ENCODE measurements at places on chromosomes 3 and 15.

DNA sequence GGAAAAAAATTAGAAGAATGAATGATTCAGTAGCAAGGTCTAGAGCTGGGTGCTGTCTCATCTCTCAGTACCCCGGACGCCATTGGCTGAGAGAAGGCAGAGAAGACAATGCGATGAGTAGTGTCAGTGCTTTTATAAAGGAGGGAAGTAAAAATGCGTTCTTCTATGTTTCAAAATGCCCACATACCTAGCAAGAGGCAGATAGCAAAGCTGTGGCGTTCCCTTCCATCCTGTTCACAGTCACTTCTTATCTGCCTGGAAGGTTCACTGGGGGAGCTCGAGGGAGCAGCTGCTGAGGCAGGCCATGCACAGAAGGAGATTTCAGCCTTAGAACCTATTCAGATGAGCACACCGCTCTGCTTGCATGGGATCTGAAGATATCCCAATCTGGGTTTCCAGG, 234.0 kb downstream of the RPLP1 start:
- DNase-seq = no peak

DNA sequence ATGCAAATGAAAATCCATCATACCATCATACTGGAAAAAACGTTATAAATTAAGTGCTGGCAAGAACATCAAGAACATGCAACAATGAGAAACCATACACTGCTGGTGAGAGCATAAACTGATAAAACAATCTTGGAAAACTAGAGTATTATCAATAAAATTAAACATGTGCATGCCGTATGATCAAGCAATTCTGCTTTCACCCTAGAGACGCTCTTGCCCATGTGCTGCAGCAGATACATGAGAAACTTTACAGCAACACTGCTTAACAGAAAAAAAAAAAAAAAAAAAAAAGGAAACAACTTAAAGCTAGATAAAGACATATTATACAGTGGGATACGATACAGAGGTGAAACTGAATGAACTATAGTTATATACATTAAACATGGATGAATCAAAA, 21.8 kb downstream of the SPG11 start:
- no peak for DNase-seq

- DNase-seq = no peak
Measured at GRCh38 chr3:114659109-114660061, 365.6 kb downstream of the TIGIT start.

DNA sequence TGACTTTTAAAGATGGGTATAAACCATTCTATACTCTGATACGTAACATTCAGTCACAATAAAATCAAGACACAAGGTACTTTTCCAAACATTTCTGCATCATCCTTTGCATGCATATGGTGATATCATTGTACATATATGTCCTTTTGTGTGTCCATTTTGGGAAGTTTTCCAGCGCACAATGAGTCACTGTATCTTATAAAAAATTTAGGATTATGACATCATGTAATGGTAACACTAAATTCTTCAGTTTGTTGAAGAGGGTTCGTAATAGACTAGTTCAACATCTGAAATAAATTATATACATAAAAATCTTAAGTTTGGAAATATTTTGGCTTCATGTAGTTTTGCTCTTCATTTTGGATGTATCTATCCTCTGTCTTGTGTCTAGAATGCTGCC, 480.9 kb downstream of the ROBO1 start:
- DNase-seq = no peak

GRCh38 chr3:169054471-169054870, 609.0 kb downstream of the MECOM start:
- no peak for DNase-seq

GRCh38 chr3:186167646-186168395, 58.9 kb upstream of the ETV5 start:
- DNase-seq = no peak

GRCh38 chr15:43922021-43922420, 95.2 kb downstream of the WDR76 start:
- no peak for DNase-seq

GRCh38 chr3:1164101-1164500, 71.3 kb downstream of the CNTN6 start:
- no peak for DNase-seq

- no peak for DNase-seq
Measured at GRCh38 chr3:139548801-139549200, 9.3 kb upstream of the RBP1 start.

GRCh38 chr3:55327131-55327920, 159.8 kb downstream of the WNT5A start:
- DNase-seq = no peak

DNA sequence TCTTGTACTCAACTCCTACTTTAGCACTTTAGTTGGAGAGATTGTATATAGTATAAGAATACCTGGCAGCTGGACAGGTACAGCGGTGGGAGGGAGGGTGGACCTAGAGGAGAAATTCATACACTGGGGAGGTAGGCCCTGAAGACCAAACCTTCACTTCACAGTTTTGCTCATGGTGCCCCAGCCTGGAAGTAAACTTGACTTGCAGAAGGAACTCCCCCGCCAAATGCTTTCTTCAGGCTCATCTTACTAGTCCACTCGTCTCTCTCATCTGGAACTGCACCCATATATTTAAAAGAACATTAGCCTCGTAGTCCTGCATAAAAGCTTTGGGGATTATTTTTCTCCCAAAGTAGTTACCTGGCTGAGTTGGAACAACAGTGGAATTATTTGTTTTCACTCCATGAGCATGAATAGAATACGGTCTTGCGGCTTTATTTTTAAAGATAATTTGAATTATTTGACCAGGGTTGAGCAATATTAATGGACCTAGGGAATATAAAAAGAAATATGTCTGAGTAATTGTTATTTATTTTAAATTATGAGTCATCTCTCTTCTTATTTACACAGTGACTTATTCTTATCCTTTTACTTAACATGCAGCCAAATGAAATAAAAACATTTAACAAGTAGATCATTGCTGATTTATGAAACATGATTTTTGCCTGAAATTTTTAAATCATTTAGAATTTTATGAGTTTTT, 25.5 kb upstream of the CP start:
- DNase-seq = no peak

DNA sequence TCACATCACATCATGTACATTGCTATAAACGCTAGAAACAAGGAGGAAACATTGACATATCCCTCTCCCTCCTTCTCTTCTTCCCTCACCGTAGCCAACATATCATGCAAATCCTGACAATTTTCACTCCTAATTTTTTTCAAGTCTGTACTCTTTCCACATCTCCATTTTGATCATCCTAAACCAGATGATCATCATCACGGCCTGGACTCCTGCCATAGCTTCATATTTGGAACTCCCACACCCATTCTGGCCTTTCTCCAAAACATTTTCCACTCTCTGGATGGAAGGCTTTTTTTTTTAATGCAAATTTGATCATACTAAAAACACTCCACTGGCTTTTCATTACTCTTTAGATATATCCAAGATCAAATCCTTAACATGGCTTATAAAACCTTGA, 248.0 kb upstream of the CNTN3 start:
- no peak for DNase-seq

DNA sequence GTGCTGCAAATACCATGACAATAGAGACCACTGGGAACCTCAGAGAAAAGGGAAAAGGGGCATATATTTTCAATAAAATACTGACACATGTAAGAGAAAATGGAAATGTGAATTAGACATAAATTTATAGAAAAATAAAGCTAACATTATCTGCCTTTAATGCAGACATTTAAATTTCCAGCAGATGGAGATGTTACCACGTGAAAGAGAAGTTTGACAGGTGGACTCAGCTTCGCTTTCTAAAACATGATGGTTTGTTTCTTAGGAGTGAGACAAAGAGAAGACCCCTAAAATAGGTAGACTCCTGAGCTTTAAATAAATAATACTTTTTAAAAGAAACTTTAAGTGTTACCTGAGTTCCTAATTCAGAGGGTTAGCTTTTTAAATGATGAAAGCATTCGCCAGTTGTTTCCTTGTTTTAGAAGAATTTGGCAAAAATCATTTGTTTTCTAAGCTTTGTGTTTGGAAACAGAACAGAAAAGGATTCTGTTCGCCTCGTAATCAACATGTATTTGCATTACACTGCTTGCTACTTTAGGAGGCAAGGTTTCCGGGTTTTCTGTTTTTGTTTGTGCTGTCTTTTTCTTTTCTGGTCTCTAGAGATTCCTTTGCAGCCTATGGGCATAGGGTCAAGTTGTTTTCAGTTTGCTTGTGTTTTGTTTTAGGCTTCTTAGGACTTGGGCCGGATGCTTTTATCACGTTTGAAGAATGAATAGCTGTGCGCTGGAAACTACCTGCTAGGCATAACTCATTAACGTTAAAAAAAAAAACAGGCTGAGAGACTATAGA, 271.4 kb downstream of the THSD4 start:
- DNase-seq = no peak

GRCh38 chr3:178856804-178857203, 214.8 kb downstream of the ZMAT3 start:
- DNase-seq = no peak

DNA sequence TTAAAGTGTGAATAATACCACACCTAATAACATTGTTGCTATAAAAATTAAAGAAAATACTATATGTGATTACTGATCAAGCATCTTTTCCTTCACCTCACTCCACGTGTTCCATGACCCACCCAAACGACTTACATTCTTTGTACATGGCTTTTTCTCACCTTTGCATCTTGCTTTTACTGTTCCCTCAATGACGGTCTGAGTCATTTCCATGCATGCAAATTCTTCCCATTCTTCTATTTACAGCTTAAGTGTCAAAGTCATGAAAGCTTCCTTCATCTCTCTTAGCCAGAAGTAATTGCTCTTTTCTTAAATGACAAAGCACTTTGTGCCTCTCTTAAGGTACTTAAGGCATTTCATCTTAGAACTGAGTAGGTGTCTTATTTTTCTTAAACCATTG, 64.0 kb downstream of the GREM1 start:
- no peak for DNase-seq

DNA sequence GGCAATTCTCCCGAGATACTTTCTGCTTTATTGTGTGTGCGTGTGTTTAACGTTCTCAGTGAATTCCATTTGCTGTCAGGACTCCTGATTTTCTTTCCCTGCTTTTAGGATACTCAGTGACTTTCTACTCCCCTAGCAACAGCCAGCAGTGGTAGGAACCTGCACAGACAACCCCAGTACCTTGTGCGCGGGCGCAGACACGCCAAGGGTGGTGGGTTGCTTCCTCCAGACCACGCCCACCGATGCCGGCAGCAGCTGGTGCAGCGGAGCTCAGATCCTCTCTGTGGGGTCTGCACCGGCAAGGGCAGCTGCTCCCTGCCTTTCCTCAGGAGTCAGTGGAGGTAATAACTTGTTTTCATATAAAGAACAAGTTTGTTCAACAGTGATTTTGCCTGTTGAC, 225.1 kb upstream of the NDN start:
- DNase-seq = no peak

- DNase-seq = no peak
Measured at GRCh38 chr3:160129459-160130061, 95.7 kb upstream of the C3orf80 start.

GRCh38 chr3:53169045-53169831, 8.2 kb downstream of the PRKCD start:
- no peak for DNase-seq

GRCh38 chr15:82977076-82977475, 8.9 kb upstream of the RAMAC start:
- no peak for DNase-seq
